ENCODE measurements at places on chromosomes 16 and 17.

- no peak for DNase-seq
These were observed 115.9 kb downstream of the ANKRD11 start for GRCh38 chr16:89374393-89374960.

- DNase-seq, result no peak
These were observed 14.8 kb upstream of the TRAP1 start for GRCh38 chr16:3732171-3732570.

DNA sequence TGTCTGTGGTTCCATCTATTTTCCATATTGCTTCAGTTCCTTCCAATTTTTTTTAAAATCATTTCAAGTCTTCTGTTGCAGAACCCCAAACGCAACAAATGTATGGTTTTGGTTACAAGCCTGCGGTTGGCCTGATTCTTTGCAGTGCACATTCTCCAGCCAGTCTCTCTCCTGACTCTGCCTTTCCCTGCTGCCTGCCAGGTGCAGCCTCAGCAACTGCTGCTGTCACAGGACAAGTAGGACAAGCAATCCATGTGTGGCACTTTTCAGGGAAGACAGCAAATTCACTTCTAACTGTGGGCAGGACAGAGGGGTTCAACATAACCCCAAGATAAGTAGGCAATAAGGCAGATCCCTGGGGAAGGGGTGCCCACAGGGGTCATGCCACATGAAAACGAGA is 24.2 kb downstream of the EMP2 start:
- DNase-seq, result no peak

GRCh38 chr16:67844497-67844896 is 2.2 kb upstream of the NUTF2 start:
- no peak for DNase-seq

- DNase-seq, result no peak
These were observed 5.6 kb downstream of the GFAP start for GRCh38 chr17:44909681-44910144.

DNA sequence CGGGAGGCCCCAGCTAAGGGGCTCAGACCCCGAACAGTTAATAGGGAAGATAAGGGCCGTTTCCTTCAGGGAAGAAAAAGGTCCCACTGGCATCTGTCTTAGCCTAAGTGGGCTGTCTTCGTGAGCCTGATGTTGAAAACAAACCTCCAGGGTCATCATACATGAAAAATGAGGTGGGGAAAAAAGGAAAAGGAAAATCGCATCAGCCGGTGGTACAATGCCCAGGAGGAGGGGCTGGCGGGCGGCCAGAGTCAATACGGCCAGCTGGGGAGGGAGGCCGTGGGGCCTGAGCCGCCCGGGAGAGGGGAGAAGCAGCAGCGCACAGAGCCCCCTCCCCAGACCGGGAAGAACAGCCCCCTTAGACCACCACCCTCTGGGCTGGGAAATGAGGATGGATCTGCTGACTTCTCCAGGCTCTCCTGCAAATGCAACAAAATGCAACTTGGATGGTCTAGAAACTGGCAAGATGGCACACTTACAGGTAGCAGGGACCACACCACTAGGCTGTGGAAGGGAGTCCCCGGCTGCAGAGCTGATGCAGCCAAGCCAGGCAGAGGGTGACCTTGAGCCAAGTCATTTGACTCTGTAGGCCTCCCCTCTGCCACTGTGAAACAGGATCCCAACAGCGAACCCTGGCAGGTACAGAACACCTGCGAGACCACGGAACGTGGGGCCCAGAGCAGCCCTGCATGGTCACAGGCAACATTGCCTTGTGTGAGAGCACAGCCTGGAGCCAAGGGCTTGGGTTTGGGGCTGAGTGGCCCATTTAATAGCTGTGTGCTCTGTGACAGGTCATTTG is 448.5 kb downstream of the SOX9 start:
- no peak for DNase-seq

DNA sequence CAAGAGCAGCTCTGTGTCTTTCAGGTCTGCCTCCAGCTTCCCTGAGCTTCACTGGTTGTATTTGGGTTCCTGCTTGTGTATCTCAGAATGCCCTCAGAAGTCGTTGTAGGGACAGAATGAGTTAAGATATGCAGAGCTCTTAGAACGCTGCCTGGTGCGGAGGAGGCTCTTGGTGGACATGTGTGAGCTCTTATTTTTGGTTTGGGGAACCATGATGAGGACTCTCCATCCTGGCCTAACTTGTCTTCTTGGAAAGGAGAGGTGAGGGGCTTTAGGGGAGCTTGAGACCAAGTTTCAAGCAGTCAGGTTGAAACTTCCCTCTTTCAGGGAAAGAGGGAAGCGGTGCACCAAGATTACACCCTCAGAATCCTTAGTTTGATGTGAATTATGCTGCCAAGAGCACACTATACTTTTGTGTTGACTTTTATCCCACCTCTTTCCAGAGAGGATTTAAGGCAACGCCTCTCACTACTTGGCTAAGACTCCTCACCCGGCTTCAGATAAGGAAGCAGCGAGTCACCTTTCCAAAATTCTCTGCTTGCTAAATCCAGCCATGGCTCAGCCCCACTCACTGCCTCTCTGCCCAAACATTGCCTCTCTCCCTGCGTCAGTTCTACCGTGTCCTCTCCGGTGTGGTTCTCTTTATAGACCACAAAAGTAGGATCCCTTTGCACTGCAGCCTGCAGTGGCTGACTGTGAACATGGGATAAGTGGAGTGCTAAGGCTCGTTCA is 12.7 kb downstream of the CDK5RAP3 start:
- DNase-seq, result no peak

GRCh38 chr17:74779948-74780400 is 3.8 kb upstream of the NAT9 start:
- peak; percentile 32 for DNase-seq

GRCh38 chr17:8057691-8058114 is 18.8 kb downstream of the ALOX15B start:
- DNase-seq, result no peak

DNA sequence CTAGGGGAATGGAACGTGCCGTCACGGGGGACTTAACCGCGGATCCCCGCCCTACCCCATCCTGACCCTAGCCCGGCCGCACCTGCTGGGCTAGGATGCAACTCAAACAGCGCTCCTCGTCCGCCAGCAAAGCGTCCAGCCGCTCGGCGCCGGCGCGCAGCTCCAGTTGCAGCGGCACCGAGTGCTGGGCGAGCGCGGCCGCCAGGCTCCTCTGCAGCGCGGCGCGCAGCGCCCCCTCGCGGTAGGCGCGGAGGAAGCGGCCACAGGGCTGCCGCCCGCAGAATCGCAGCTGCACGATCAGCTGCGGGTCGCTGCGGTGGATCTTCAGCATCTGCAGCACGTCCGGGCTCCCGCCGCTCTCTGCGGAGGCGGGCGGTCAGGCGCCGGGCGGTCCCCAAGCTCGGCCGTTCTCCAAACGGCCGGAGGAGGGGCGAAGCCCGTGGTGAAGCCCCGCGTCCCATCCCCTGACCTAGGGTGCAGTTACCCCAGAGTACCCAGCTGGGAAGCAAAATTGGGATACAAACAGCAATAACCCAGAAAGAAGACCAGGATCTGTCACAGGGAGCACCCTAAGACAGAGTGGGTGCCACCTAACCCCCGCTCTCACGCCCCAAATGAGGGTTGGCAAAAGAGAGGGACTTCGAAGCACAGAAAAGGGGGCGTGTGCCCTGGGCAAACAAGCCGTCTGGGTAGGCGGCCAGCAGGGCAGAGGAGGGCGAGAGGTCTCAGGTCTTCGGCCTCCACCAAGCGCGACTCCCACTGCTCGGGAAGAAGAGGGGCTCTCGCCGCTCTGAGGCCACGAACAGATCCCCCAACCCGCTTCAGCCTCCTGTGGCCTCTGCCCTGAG is 4.2 kb downstream of the TRADD start:
- peak; percentile 79 for DNase-seq

GRCh38 chr17:42325026-42325425 is 36.7 kb downstream of the STAT5A start:
- DNase-seq, result no peak

DNA sequence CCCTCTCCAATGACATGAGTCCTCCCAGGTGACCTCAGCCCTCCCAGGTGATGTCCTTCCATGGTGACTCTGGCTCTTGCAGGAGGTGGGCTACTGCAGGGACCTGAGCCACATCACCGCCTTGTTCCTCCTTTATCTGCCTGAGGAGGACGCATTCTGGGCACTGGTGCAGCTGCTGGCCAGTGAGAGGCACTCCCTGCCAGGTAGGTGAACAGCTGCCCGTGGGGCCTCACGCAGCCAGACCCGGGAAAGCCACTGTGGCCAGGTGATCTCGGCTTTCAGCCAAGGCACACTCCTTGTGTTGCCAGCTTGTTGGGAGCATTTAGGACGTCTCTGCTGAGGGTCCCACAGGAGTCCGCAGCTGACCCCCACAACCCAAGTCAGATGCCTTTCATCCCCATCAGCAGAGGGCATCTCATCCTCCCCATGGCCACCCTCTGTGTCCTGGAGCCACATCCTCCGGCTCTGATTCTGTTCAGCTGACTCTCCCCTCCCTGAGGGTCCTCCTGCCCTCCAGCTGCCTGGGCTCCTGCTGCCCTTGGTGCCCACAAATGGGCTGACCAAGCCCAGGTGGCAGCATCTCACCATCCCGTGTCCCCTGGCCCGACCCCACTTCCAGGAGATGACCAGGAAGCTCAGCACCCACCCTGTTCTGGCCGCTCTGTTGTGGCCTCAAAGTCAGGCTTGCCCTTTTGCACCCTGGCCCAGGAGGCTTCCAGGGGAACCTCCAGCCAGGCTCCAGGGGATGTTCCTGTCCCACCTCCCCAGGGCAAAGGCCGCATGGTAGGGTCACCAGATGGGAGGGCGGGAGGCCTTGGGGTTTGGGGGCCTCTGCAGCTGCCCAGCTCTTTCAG is 20.1 kb downstream of the USP6 start:
- DNase-seq, result no peak

GRCh38 chr17:37476431-37477120 is 13.1 kb upstream of the DUSP14 start:
- no peak for DNase-seq

GRCh38 chr17:42193969-42194899 is at the start of gene GHDC:
GHDC (minus strand) TSS chr17:42194494; CDS start chr17:42193581, 913 bp downstream.
- DNase-seq, result peak; percentile 70

DNA sequence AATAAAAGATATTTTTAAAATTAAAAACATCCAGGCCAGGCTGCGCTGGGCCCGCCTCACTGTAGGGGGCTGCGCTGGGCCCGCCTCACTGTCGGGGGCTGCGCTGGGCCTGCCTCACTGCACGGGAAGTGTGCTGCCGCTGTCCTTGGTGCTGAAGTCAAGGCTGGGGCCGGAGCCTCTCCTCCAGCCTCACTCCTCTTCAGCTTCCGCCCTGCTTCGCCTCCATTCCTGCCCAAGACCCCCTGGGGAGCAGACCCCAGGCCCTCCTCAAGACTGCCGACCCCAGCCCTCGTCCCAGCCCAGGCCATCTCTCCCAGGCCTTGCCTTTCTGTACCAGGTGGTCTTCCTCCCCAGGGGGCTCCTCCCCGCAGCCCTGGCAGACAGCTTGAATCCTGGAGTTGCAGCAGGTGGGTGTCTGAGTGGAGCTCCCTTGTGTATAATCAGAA is 26.2 kb downstream of the ENDOV start:
- peak; percentile 48 for DNase-seq

DNA sequence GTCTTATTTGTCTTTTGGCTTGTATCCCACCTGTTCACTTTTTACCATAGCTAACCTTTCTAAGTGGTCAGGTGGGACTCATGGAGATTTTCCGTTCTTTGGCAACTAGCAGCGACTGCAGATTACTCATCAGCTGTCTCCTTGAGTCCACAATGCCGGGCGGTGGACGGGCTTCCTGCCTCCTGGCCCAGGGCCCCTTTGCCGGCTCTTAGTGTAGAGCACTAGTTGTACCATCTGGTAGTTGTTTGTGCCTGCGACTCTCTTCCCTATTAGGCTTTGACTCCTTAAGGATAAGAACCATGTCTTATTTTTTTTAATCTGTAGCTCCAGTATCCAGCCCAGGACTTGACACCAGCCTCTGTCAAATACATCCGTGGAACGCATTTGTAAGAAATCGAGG is 399.9 kb downstream of the WWOX start:
- DNase-seq, result no peak

DNA sequence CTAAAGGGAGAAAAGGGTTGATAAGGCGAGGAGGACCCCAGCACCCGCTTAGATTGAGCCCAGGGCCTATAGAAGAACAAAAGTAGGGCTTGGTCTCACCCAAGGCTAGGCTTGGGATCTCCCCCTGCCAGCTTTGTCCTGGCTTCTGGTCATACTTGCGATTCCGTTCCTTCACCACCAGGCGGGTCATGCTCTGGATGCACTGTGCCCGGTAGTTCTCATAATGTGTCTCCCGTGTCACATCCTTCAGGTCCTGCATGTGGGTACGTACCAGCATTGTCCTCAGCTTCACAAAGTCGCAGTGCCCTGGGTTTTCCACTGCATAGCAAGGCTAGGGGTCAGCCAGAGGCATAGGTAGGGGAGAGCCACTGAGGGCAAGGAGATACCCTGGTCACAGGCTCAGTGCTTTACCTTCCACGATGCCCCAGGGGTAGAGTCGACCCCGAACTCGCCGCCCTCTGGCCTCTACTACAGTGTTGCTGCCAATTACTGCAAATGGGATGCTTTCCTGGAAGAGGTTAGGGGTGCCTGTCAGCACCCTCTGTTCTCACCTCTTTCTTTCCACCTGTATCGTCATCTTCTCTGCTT is 6.5 kb upstream of the MTMR4 start:
- no peak for DNase-seq

- DNase-seq, result no peak
These were observed 29.7 kb upstream of the RMI2 start for GRCh38 chr16:11315510-11315909.

DNA sequence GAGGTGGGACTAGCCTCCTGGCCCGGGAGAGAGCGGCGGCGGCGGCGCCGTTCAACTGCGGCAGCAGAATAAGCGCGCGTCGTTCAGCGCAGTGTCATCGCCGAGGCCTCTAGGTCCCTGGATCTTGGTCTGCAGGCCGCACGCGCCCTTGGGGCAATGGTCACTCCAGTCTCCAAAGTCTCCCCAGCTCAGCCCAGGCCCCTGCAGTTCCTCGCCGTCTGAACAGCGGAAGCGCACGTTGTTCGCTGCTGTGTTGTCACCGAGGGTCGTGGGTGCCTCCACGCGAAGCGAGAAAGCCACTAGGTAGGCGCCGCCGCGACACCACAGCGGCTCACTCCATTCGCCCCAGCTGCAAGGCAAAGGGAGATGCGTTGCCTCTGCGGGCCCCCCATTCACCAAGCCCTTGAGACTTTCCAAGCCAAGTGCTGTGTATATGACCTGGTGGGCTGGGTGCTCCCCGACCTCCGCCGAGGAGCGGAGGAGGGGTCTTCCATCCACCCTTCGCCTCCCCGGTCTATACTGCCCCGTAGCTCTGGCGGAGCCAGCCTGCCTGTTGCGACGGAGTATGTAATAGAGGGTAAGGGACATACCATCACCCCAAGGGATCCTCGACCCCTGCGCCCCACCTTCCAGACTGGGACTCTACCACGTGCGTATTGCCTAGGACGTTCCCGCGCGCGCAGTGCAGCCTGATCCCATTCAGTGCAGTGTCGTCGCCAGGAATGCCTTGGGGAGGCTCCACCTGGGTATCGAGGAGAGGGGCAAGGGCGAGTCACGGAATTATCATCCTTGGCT is 656 bp downstream of the VMO1 start:
- DNase-seq, result no peak

DNA sequence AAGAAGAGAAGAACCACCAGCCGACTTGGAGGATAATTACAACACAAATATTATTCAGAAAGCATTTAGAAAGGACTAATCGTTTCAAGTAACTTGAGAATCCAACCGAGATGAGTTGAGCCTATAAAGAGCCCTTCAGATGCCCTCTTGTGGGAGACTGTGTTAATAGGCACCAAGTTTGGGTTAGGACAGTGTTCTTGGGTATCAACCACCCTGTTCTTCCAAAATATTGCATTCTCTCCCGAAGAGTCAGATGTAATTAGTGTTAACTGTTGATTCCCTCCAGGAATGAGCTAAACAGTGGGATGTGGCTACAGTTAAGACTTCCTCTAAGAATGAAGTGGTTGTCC is 87.8 kb upstream of the NOL11 start:
- no peak for DNase-seq

- peak; percentile 32 for DNase-seq
These were observed 717 bp downstream of the CYBA start for GRCh38 chr16:88649924-88650748.
